Midbrain (tissue), 1 donor: ENCODE measurements at places on chromosomes 11 and 22.

DNA sequence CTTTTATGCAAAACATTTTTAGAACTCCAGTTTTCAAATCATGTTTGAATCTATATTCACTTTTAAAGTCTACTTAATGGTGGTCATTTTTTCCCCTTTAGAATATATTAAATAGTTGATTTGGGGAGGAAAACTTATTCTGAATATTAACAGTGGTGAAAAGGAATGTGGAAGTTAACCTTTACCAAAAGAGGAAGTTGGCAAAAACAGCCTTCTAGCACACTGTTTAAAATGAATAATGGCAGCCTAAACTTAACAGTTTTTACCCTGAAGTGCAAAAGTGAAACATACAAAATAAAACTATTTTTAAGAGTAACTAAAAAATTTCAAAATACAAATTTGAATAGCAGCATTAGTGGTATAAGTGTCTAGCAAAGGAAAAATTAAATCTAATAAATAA is 86.4 kb downstream of the GRK3 start:
- no peak for DNase-seq

GRCh38 chr22:47784367-47784983 is 1022.0 kb downstream of the TBC1D22A start:
- DNase-seq = no peak

DNA sequence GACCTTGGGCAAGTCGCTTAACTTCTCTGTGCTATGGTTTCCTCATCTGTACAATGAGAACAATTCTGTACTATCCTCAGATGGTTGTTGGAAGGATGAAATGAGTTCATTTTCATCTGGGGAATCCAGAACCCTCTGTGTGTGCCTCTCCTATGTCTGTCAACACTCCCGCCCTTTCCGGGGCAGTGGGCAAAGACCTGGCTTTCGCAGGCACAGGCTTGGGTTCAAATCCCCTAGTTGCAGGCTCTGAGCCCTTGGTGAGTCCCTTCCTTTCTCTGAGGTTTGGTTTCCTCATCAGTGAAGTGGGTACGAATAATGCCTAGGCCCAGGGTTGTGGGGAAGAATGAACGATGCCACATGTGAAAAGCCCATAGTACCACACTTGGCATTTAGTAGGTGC is 6.0 kb downstream of the PNPLA5 start:
- DNase-seq = no peak

DNA sequence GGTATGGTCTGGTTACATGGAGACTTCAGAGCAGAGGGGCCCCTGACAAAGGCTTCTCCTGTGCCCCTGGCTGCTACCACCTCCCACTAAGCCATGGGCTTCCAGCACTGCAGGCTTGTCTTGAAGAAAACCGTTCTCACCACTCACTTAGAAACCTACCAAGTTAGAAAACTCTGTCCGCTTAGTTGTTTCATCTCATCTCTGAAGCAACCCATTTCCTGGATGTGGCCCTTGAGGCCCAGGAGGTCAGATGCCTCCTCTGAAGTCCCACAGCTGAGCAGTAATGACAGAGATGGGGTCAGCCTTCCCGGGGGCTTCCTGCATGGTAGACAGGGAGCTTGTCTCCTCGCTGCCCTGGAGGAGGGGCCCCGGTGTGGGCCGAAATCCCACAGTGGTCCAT is 12.9 kb downstream of the CSF2RB start:
- DNase-seq = no peak

DNA sequence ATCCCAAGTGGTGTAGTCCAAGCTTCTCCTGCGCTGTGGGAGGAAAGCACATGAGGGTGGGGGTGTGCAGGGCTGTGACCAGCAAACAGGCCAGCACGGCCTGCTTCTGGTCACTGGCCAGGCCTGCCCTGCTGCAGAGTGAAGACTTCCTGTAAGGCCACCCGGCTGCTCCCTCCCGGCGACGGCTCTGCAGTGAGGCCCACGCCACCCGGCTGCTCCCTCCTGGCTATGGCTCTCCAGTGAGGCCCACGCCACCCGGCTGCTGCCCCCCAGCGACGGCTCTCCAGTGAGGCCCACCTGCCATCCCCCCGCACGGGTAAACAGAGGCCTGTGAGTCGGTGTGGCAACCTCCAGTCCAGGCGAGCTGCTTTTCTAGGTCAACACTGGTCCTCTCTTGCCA is 31.4 kb upstream of the BRSK2 start:
- DNase-seq = no peak

DNA sequence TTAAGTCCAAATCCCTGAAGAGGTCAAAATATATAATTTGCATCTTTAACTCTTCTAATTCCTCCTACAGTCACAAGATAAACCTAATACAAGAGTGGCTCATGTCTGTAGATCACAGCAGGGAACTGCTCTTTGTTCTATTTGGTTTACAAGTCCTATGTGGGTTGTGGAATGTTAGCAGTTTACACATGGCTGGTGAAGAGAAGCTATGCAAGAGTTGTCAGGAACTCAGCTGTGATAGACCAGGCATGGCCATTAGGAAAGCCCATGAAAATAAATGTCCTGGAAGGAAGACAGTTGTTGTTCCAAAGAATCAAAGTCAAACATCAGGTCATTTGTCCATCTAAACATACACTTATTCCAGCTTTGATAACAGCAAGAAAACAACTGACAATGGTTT is 312.4 kb upstream of the PITPNB start:
- no peak for DNase-seq

GRCh38 chr11:123239191-123240150 is 44.4 kb upstream of the CLMP start:
- no peak for DNase-seq
